ENCODE measurements at places on chromosomes 1 and 21.

DNA sequence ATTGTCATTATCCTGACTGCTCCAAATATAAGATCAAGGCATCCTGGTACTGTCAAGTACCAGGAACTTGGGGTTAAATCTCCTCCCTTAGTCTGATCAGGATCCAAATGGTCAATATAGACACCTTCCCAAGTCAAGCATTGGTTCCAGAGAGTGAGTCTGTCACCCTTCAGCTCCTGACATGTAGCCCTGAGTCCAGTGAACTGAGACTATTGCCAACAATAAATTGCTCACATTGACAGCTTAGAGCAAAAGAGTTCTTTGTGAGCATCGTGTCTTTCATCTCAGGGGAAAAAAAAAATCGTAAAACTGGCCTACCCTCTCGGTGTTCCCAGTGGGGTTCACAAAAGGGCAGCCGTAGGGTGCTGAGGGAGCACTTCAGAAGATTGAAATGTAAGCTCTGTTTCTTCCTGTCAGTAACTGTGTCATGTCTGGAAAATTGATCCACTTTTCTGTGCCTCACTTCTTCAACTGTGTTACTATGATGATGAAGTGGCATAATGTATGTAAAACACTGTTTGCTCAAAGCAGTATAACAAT is 228.5 kb downstream of the KCNH1 start:
- no peak for DNase-seq

DNA sequence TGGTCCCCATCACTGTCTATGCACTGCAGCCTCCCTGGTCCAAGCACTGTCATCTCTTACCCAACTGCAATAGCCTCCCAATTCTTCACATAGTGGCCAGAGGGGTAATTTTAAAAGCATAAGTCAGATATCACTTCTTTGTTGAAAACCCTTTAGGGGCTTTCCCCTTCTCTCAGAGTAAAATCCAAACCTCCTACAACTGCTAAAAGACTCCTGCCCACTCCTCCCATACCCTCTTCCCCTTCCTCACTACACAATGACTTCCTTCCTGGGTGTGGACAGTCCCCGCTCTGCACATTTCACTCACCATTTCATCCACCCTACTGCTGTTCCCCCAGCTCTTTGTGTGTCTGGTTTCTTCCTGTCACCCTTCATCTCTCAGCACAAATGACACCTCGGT is 8.3 kb downstream of the MCOLN2 start:
- no peak for DNase-seq

- no peak for DNase-seq
Measured at GRCh38 chr1:143735764-143736461, 235.9 kb downstream of the FAM72C start.

DNA sequence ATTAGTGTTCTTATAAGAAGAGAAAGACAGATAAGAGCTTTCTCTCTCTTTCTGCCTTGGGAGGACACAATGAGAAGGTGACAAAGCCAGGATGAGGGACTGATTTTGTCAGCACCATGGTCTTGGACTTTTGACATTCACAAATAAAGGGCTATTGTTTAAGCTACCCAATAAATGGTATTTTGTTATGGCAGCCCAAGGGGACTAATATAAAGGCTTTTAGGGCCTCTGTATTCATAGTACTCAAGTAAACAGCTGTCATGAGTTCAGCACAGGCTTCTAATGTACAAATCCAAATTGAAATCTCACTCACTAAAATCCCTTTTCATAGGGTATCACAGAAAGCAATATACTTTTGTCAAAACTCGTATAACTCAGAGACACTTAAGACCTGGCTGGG is 242.7 kb downstream of the FAF1 start:
- no peak for DNase-seq

GRCh38 chr1:36835696-36836095 is 198.6 kb downstream of the GRIK3 start:
- no peak for DNase-seq

- no peak for DNase-seq
Measured at GRCh38 chr1:160360227-160360695, 6.6 kb upstream of the NHLH1 start.

DNA sequence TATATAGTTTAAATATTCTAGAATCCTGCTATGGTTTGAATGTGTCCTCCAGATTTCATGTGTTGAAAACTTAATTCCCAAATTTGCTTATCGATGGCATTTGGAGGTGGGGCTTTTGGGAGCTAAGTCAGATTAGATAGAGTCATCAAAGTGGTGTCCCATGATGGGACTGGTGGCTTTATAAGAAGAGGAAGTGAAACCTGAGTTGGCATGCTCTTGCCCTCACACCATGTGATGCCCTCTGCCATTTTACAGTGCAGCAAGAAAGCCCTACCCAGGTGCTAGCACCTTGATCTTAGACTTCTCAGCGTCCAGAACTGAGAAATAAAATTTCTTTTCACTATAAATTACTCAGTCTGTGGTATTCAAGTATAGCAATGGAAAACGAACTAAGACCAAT is 111.3 kb downstream of the TGFB2 start:
- no peak for DNase-seq
